ENCODE measurements at places on chromosomes 6 and 20.
A peak's percentile ranks its signal among the peaks of the same experiment; 100 is the strongest.

DNA sequence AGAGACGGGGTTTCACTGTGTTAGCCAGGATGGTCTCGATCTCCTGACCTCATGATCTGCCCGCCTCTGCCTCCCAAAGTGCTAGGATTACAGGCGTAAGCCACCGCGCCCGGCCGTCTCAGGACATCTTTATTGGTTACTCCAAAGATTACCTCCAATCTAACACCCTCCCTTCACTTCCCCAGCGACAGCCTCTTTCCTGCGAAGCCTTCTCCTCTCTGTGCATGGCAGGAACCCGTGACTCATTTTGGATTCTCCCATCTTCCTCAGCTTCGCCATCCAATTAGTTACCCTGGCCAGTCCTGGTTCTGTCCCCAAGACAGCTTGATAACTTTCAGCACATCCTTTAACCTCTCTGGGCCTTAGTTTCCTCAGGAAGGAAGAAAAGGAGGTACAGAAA is 51.3 kb upstream of the TOX2 start:
- DNase-seq: no peak

GRCh38 chr6:652865-653264 is 4.0 kb downstream of the HUS1B start:
- no peak for DNase-seq

DNA sequence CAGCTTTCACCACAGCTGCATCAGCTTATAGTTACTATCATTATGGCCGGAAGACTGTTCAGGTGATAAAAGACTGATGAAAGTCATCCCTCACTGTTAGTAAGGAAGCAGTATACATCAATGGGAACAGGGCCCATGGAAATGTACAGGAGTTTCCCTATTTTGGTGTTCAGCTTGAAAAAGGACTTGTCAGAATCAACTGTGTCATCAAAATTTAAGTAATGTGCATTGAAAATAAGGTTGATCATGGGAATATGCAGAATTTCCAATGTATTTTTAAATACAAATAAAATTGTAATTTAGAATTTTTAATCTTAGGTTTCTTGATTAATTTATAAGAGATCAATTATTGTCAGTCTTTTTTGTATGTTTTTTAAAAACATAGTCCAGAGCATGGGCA is 16.8 kb downstream of the LRRN4 start:
- no peak for DNase-seq

DNA sequence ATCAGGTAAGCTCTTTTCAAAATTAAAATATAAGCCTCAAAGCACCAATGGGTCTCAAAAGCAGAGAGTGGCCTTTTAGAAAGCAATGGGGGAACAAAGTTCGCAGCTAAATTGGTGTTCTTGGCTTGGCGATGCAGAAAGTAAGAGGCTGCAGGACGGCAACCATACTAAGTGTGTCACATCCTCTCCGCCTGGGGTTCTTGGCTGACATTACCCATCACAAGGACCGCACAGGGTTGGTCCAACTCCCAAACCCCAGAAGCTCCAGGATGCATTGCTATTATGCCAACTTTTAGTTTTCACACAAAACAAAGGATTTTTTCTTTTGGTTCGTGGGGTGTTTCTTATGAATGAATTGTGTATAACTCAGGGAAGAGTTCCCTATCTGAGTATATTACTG is 124.8 kb downstream of the PRKN start:
- no peak for DNase-seq

DNA sequence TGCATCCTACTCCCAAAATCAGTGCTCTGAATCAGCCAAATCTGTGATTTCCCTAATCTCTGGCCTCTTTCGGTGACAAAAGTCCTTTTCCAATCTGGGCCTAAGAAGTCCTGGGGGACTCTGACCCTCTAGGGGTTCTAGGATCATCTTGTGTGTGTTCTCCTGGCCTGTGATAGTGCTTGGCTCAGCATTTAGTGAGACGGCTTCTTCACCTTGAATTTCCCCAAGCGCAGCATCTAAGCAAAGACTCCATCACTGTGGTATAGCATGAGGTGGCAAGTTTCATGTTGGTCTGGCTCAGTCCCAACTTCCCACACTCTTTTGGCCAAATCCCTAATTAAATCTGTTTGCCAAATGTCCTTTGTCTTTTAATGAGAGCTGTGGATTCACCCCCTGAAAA is 12.1 kb upstream of the IL17A start:
- no peak for DNase-seq

DNA sequence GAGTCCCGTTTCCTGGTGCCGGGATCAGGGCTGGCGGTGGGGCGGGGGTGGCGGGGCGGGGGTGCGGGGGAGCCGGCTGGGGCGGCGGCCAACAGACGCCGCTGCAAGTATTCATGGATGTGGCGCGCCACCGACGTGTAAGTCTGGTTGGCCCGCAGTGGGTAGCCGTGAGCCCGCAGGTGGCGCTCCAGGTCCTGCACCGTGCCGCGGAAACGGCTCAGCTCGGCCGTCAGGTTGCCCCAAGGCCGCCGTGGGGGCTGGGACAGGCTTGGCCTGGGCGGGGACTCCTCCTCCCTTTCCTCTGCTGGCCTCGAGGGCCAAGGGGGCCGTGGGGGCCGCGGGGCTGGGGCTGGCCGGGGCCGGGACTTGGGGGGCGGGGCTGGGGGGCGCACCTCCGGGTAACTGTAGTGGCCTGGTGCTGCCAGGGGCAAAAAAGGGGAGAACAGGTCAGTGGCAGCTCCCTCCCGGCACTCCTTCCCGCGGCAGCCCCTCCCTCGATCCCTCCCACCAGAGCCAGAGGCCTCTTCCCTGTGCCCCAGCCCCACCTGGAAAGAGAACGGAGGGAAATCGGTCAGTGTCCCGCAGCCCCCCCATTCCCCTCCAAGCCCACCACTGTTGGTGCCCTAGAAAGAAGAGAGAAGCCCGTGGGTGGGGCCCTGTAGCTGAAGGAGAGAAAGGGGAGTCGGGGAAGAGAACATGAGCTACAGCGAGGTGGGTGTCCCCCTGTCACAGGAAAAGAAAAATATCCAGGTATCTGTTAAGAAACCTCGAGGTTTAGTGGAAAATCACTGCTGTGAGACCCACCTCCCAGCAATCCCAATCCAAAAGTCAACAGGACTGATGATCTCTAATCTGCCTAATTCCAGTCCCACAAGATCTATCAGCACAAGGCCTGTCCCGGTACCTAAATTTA is 21.3 kb downstream of the TNXB start:
- DNase-seq: no peak

DNA sequence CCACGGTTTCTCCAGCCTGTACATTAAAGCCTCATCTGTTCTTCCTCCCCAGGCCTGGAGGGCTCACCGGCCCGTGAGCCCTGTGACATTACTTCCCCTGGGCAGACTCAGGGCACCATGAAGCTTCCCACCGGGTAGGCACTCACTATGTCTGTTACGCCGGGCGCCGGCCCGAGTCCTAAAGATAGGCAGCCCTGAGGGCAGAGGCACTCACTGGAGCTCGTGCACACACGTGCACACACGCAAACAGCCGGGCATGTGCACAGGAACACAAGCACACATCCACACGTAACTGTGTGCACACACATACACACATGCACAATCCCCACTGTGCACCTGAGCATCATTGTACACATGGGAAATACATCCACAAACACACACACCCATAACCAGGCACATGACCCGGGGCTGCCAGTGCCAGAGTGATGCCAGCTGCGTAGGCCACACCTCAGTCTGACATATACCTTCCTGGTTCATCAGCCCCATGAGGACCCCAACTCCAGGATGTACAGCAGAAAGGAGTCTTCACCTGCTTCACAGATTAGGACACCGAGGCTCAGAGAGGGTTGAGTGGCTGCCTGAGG is 83.7 kb downstream of the YTHDF1 start:
- no peak for DNase-seq

DNA sequence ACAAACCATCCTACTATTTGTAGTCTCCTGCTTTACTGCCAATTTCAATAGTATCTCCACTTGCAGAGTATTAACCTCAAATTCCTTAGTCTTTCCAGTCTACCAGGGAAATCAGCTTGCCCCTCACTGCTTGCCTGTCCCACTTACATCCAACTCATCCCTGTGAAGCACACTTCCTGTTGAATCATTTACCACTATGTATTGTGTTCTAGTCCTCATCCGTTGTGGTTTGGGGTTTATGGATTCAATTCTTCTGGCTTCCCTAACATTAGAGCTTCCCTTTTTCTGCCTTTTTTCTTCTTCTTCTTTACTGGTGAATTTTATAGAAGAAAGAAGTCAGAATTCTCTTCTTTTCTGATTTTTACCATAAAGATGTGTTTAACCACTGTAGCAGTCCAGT is 5.1 kb upstream of the TXLNB start:
- peak; percentile 53 for DNase-seq

DNA sequence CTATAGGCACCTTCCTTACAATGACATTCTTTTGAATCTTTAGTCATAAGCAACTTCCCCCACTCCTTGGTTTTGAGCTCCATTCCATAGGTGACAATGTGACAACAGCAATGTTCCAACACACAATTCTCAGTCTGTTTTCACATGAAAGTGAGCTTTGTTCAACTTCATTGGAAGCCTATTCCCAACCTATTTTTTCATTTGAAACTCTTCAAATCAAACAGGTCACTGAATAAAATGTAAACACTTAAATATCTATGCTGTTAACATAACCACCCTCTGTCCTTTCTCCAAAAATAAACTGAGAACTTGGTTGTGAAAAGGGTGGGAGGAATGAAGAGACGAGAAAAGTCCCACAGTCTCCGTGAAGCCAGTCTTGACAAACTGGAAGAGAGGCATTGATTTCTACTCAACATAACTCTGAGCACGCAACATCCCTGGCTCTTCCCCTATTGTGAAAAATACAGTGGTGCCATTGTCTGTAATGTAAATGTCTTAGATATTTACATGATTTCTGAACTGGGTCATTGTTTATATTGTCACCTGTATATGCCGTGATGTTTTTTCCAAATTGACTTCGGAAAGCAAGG is 343.1 kb downstream of the TFAP2A start:
- DNase-seq: no peak

GRCh38 chr20:32446301-32447100 is 88.4 kb downstream of the ASXL1 start:
- no peak for DNase-seq

- no peak for DNase-seq
These were observed 28.0 kb upstream of the ANGPT4 start for GRCh38 chr20:944148-944547.

DNA sequence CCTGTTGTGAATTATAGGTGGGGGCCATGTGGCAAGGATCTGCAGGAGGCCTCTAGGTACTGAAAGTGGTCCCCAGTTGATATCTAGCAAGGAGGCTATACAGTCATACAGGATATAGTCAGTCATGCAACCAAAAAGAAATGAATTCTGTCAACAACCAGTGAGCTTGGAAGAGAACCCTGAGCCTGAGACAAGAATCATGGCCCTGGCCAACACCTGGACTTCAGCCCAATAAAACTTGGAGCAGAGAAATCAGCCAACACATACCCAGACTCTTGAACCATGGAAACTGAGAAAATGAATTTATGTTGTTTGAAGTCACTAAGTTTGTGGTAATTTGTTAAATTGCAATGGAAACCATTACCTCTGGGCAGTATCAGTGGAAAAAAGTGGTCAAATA is 370.2 kb downstream of the KIF16B start:
- no peak for DNase-seq

GRCh38 chr6:109690373-109690736 is 647 bp downstream of the AK9 start:
- peak; percentile 29 for DNase-seq

GRCh38 chr6:24910961-24911725 is 24.6 kb downstream of the RIPOR2 start:
- DNase-seq: peak; percentile 73

DNA sequence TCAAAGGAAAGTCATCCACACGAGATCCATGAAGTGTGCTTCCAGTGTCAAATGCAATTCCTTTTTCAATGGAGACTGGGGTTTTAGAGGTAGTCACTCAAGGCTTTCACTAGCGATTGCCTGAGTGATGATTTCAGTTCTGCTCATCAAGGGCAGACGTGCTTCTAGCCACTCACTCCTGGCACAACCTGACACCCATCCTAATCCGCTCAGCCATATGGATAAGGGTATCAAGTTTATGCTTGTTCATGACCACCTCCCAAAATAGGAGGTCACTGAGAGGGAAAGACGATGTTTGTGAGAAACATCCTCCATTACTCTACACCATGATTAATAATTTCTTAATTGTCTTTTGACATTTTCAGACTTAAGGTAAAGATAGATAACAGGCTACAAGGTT is 91.3 kb upstream of the HEY2 start:
- no peak for DNase-seq

GRCh38 chr6:53382421-53382820 is 33.7 kb upstream of the ELOVL5 start:
- DNase-seq: no peak

- DNase-seq: peak; percentile 85
These were observed 236.8 kb downstream of the PACRG start for GRCh38 chr6:162964488-162965140.

GRCh38 chr6:78670156-78670555 is 197.2 kb upstream of the IRAK1BP1 start:
- no peak for DNase-seq

All from GM03348 (cell line).